ENCODE measurements at places on chromosomes 5 and 9.

DNA sequence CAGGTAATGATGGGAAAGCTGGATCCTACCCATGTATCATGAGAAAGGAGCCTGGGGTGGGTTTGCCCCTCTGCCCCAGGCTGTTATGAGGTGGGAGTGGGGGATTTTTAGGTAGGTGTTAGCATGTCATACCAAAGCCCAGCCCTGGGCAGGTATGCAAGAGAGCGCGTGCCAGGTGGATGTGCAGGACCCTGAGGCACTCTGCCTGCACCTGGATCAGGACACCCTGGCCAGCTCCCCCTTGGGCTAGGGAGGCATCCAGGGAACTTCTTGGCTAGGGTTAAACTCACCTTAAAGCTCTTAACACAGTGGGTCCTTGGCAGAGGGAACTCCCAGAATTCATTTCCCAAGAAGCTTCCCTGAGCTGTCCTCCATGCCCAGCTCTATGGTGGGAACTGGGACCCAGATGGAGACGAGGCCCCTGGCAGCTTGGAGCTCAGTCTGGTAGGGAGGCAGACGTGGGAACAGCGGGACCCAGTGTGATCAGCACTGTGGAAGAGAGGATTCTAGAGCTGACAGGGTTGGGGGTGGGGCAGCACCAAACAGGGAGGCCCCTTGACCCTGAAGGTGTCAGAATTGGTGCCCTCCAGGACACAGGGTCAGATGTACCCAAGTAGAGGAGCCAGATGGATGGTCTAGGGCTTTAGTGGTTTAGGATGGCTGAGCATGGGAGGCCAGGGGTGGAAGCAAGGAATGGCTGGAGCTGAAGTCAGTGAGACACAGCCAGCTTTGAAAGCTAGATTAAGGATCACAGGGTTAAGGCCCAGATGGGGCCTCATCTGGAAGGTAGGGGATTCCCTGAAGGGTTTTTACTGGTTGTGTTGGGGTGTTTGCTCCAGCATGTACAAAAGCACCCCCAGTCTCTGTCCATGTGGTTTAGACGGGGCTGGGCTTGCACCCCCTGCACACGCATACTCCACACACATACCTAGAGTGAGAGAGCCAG lies 2.2 kb upstream of the PRR7 start:
- no peak for DNase-seq

- no peak for DNase-seq
Observed at GRCh38 chr5:123080215-123080614, 8.8 kb upstream of the PRDM6 start.

DNA sequence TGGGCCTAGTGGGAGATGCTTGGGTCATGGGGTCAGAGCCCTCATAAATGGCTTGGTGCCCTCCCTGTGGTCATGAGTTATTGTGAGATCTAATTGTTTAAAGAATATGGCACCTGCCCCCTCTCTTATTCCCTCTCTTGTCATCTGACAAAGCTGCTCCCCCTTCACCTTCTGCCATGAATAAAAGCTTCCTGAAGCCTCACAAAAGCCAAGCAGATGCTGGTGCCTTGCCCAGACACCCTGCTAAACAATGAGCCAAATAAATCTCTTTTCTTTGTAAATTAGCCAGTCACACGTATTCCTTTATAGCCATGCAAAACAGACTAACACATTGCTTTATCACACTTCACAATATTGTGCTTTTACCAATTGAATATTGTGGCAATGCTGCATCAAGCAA lies 82.8 kb upstream of the PDE4D start:
- DNase-seq, result no peak

DNA sequence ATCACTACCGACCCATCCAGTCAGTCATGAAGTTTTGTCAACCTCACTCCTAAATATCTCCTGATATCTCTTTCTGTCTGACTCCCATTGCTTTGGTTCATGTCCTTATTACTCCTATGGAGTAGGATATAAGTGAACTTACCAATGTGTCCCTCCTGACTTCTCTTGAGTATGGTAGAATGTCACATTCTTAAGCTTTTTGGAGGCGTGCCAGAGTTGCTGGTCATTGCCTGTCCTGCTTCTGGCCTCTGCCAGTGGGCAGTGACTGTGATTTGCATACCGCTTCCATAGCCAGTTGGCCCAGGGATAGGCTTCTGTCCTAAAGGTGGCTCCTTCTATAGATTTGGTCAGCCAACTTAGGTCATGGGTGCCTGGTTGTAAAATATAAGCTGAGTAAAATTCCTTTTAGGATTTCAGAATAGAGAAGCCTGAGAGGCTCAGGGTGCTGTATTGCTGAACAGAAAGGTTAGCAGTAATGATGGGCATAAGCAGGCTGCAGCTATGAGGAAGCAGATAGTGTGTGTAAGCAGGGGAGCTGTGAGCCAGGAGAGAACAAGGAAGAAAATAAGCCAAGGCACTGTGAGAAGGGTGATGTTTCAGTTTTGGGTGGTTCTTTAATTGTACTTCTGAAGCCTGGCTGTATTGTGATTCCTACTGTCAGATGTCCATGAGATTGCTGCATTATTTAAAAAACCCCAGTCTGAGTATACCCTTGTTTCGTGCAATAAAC lies 16.1 kb upstream of the MARCHF3 start:
- DNase-seq, result no peak

GRCh38 chr5:37668524-37669047 lies 171.3 kb downstream of the GDNF start:
- DNase-seq, result no peak

DNA sequence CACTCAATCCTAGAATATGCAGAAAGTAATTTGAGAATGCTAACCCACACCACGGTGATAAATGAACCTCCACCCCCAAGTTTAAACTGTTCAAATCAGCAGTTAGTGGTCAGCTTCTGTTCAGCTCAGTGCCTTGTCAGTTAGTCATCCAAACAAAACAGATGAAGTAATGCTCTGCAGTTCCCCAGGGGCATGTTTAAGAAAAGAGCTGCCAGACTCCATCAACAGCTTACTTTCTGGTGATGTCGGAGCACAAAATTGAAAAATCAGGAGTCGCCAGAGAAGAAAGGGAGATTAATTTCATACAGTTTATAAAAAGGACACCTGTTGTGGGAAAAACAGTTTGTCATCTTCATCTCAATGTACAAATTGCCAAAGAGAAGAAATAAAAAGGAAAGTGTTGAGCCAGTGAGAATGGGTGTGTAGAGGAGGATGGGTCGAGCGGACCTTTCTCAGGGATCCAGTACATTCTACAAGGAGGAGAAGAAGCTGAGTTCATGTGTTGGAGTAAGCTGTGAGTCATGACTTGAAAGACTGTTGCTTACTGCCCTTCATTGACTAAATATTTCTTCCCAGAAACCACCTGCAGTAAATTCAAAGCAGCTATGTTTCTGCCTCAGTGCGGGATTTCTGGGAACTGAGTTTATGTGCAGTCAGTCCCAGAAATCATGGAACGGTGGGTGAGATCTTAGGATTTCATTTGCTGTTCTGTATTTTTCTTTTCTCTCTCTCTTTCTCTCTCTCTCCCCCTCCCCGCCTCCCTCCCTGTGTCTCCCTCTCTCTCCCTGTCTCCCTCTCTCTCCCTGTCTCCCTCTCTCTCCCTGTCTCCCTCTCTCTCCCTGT lies 13.7 kb downstream of the TRIO start:
- no peak for DNase-seq

GRCh38 chr5:22665801-22666200 lies 187.3 kb downstream of the CDH12 start:
- no peak for DNase-seq

DNA sequence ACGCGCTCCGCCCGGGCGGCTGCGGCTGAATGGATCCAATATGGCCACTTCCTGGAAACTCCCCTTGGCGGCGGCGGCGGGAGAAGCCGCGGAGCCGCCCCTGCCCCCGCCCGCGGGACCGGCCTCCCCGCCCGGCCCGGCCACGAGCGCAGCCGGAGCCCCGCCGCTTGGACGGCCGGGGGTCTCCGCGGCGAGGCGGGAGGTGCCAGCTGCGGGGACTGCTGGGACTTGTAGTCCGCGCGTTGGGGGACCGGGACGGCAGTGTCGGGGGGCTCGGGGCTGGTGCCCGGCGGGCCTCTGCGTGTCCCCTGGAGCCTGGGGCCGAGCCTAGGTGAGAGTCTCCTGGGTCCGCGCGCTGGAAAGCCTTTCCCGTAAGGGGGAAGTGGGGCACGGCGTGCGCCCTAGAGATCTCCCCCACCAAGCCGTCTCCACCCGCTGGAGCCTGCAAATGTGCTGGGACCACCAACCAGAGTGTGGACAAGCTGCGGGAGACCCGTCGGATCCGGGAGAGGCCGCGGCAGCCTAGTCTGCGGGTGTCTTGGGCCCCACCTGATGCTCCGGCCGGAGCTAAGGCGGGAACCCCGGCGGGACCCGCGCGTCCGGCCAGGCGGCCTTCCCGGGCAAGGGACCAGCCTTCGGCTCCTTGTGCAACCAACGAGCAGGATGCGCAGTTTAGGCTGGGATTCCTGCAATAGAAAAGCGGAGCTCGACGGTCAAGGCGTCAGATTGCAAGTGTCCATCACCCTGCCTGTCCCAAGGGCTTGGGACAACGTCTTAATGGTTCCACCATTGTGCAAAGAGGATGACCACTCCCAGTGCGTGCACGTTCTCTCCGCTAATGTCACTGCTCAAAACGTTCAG lies at the start of gene SEPTIN8:
TSS of gene SEPTIN8 (minus strand) at position 31 of the 861 bp plus-strand sequence. CDS start 102 bp downstream, outside the sequence.
- peak; percentile 38 for DNase-seq

- DNase-seq, result no peak
Observed at GRCh38 chr5:135576075-135576599, 2.7 kb downstream of the CXCL14 start.

GRCh38 chr5:38596981-38597380 lies 40.5 kb upstream of the LIFR start:
- DNase-seq, result no peak

GRCh38 chr9:71746758-71747125 lies 21.6 kb downstream of the CEMIP2 start:
- DNase-seq, result no peak

DNA sequence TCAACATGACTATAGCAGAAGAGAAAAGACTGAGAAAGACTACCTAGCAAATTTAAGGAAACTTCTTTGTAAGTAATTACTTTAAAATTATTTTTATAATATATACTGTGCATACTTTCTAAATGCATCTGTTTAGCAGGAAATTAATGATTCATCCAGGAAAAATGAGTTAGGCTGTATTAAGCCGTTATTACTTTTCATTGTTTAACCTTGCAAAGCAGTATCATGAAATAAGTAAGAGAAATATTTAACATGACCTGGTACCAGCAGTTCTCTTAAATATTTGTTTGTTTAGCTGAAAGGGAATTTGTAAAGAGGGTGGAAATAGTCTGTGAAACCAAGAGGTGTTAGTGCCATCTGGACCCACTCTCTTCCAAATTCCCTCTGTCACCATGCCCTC lies 175.0 kb downstream of the GNAQ start:
- no peak for DNase-seq

- no peak for DNase-seq
Observed at GRCh38 chr9:85510830-85511504, 230.8 kb downstream of the AGTPBP1 start.

DNA sequence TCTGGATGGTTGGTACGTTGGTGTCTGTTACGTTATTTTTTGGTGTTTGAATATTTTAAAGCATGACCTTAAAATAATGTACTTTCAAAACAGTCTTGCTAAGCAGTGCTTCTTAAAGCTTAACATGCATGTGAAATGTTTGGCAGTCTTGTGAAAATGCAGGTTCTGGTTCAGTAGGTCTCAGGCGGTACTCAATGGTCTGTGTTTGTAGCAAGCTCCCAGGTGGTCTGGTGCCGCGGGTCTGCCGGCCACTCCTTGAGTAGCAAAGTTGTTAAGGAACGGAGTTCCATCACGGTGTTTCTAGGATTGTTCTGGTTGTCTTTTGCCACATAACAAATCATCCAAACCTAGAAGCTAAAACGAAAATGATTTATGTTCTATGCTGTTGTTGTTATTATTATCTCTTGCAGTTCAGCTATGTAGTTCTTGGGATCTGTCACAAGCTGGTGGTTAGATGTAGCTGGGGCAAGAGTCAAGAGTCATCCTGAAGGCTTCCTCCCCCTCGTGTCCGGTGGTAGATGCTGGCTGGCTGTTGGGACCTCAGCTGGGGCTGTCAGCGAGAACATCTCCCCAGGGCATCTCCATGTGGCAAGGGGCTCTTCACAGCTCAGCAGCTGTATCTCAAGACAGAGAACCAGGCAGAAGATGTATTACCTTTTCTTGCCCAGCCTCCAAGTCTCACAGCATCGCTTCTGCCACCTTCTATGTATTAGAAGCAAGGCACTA lies 186.8 kb downstream of the PALM2AKAP2 start:
- DNase-seq, result no peak

DNA sequence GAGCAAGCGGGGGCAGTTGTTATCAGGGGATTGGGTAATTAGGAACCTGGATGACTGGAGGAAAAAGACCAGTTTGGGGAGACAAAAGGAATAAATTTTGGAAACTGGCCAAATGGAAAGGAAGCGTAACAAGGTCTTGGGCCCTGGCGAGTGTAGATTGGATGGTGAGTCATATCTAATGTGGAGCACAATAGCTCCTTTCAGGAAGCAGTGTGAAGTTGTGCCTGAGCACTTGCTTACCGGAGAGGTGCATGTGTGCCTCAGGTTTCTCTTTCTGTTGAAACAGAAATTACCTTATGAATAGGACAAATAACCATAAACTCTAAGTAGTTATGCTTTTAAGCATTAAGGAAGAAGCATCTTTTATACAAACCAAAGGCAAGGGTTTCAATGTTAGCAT lies 176.4 kb downstream of the KIF4B start:
- no peak for DNase-seq

DNA sequence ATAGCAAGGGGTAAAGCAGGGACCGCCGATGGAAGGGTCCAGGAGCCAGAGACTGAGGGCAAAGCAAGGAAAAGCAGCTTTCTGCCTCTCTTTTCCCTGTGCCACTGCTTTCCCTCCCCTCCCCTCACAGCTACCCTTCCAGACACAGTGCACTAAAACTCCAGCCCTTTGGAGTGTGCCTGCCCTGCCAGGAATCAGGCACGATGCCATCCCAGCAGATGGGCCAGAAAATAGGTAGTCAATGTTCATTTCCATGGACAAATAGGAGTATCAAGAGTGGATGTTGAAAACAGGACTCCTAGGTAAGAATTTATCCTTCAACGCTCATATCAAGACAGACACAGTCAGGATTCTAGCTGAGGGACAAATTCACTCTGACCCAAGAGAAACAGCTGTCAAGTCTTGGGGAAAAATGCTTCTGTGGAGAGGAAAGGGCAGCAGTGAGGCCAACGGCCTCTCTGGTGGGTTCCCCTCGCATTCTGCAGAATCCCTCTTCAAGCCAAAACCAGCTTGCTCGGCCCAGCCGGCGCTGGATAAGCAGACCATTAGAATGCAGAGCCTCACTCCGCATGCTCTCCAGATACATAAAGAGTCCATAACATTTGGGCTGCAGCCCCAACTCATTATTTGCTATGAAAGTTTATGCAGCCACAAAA lies 138.0 kb downstream of the CAAP1 start:
- no peak for DNase-seq

GRCh38 chr9:36781533-36781932 lies 208.8 kb downstream of the MELK start:
- no peak for DNase-seq

DNA sequence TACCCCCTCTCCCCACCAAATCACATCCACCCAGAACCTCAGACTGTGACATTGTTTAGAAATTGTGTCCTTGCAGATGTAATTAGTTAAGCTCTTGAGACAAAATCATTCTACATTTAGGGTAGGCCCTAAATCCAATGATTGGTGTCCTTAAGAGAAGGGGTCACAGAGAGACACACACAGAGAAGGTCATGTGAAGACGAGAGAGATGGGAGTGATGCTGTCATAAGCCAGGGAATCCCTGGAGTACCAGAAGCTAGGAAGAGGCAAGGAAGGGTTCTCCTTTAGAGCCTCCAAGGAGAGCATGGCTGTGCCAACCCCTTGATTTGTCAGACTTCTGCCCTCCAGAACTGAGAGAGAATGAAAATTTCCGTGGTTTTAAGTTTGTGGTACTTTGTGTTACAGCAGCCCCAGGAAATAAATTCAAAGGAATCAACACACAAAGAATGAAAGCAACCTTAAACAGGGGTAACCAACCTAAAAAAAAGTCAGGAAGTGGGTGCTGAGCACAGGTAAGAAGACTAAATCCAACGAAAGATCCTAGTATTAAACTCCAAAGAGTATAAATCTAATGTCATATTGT lies 33.6 kb downstream of the TIMD4 start:
- no peak for DNase-seq

Data from anterior cingulate cortex (tissue), 58 donors.